ENCODE measurements at places on chromosomes 1 and 21.

- no peak for DNase-seq
Observed at GRCh38 chr1:84877592-84877991, 15.4 kb downstream of the LPAR3 start.

DNA sequence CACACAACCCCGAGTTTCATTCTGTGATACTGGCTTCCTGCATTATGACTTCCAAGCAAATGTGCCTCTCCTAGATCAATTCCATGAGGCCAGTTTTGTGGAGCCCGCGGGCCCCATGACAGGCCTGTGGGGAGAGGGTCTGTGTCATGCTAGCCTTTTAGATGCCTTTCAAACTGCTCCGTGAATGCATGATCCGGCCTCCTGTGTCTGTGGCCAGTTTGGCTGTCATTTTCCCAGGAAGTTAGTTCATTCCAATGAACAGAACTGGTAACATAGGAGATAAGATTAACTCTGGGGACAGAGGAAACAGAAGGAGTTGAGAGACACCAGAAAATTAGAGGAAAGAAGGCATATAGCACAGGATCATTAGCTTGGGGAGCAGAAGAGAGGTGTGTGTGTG is 3.2 kb downstream of the FNDC7 start:
- DNase-seq = no peak

DNA sequence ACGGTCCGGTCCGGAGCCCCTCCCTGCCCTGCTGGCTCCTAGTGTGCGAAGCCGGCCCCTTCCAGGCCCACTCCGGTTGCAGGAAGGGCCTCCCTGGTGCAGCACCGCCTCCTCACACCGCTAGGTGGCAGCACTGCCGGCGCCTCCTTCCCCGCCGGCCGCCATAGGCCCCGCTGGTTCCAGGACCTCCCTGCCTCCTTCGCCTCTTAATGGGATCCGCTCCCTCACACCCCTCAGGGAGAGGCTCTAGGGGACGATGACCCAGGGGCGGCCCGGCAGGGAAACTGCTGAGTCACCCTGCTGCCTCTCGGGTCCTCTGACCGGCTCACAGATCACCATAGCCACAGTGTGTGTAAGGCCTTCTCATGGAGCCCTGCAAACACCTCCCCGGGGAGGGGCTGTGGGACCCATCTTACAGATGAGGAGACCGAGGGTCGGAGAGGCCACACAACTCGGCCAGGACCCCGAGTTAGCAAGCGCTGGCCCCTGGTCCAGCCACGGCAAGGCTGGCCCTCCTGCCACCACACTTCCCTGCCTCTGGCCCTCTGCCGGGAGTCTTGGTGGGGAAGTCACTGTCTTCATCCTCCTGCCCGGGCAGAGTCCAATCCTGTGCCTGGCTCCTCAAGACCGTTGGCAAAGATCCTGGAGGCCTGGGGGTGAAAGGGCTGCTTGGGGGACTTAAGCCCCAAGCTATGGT is 1.6 kb upstream of the AJAP1 start:
- DNase-seq = peak; percentile 25

- no peak for DNase-seq
Observed at GRCh38 chr21:39121600-39122355, 61.5 kb downstream of the PSMG1 start.

GRCh38 chr1:159949123-159949522 is 3.7 kb upstream of the IGSF9 start:
- no peak for DNase-seq

- DNase-seq = no peak
Observed at GRCh38 chr1:15020943-15021745, 132.4 kb upstream of the TMEM51 start.

GRCh38 chr1:204846546-204846945 is 24.1 kb upstream of the NFASC start:
- DNase-seq = no peak

DNA sequence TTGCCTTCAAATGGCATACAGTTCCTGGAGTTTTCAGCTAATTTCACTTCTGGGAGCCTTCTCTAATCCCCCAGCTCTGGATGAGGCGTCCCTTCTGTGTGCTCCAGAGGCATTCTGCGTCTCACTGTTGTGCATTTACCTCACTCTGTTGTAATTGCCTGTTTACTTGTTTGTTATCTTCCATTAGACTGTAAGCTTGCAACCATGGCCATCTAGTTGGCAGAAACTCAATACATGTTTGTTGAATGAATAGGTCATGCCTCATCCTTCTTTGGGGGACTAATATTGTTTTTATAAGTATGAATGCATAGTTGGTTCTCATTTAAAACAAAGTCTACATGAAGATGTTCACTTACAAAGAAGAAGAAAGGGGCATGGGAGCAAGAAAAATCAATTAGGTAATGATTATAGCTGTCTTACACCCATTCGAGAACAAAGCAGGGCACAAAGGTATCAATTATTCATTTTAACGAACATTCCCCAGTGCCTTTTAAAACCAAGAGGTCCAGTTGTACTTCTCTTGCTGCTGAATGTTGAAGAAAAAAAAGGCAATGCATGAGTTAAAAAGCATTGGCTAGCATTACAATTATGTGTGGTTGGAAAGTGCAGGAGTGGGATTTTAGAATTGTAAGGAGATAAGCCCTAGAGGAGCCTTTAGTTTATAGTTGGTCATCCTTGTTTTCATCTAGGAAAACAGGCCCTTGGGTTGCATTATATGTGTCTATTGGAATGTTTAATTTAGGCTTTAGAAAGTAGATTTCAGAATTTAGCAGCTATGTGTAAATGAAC is 6.0 kb downstream of the RGL1 start:
- DNase-seq = no peak

DNA sequence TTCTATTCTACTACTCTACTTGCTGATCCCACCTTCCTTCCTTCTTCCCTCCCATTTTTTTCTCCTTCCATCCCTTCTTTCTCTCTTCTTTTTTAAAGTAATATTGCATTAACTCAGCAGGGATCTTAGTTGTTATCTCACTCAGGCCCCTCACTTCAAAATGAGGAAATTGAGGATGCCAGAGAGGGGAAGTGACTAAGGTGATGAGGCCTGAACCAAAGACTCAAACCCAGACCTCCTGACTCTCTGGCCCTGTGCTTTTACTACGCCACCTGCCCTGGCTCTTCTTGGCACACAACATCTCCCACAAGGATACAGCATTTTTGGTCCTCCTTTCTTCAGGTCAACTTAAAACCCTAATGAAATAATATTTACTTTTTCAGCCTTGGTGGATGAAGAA is 151.7 kb upstream of the ZNF648 start:
- DNase-seq = no peak

- no peak for DNase-seq
Observed at GRCh38 chr1:163472651-163473248, 151.0 kb downstream of the NUF2 start.

GRCh38 chr1:185314411-185314810 is 2.6 kb downstream of the IVNS1ABP start:
- DNase-seq = no peak

Data from activated gamma-delta T cell treated with anti-CD3 and anti-CD28 coated beads, Interleukin-2, amount 50 U/mL, for 16 hours (primary cell).